Lung microvascular endothelial cell (primary cell): ENCODE measurements at places on chromosomes 6 and 20. TPM values are rescaled to one million over a fixed set of nuclear protein-coding genes. Genes with fewer than 3 reads are reported as not detected.
A peak's percentile ranks its signal among the peaks of the same experiment; 100 is the strongest.

The SYNE1 gene
- total RNA-seq: 39.0 and 44.8 TPM in 2 replicates

- DNase-seq: no peak
Measured at GRCh38 chr6:138026342-138026741, 80.9 kb downstream of the PERP start.

- DNase-seq: no peak
Measured at GRCh38 chr6:111782887-111783466, 90.3 kb downstream of the FYN start.

The NHLRC1 gene
- total RNA-seq: 0.65 and 0.99 TPM in 2 replicates

The HRH3 gene
- not detected in 2 replicates for total RNA-seq

The TIAM2 gene
- 10.2 and 17.9 TPM in 2 replicates for total RNA-seq

GRCh38 chr20:62061851-62062423 is 3.7 kb downstream of the TAF4 start:
- DNase-seq: no peak

DNA sequence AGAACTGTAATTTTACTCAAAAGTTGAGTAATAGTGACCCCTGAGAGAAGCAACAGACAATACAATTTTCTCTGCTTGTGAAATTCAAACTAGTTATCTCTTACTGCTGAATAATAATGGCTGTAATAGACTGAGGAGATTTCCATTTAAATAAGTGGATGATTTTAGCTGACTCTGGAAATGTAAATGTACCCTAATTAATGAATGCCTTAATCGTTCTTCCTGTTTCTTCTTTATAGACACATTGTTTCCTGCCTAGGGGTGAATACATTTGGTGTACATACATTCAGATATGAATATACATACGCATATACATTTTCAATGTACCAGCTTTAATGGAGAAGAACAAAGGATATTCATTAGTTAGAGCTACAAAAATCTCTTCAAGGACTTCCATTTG is 611.9 kb downstream of the TFAP2B start:
- no peak for DNase-seq

- DNase-seq: no peak
Measured at GRCh38 chr6:43734294-43734665, 35.7 kb upstream of the VEGFA start.

GRCh38 chr20:54017846-54018245 is 52.5 kb downstream of the BCAS1 start:
- no peak for DNase-seq

The CST5 gene
- total RNA-seq: not detected in 2 replicates

DNA sequence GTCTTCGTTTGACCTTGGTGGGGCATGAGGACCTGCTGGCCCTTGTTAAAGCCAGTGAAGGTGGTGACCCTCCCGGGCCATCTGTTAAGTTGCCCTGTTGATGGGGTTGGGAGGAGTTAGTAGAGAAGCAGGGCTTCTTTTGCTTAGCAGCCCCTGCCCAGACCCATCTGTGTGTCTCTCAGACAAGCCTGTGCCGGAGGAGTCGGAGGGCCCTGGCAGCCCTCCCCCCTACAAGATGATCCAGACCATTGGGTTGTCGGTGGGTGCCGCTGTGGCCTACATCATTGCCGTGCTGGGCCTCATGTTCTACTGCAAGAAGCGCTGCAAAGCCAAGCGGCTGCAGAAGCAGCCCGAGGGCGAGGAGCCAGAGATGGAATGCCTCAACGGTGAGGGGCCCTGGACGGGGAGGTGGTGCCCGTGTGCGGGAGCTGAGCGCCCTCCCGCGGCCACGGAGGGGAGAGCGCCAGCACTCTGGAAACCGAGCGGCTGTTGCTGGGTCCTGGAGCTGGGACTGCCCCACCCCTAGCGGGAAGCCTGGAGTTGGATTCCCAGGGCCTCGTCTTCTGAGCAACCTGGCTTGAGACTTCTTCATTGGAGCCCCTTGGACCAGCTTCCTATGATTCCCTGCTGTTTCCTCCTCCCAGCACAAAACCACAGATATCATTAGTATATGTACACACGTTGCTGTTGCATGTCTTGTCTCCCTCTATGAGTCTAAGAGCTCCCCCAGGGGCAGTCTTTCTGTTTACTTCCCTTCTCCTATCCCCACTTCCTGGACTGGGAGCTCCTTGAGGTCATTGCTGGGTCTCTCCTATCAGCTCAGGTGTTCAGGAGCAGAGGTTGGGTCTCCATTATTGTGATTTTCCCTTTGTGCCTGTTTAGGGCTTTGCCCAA is 27.6 kb upstream of the SRF start:
- peak; percentile 78 for DNase-seq

The SLC17A3 gene
- not detected in 2 replicates for total RNA-seq

DNA sequence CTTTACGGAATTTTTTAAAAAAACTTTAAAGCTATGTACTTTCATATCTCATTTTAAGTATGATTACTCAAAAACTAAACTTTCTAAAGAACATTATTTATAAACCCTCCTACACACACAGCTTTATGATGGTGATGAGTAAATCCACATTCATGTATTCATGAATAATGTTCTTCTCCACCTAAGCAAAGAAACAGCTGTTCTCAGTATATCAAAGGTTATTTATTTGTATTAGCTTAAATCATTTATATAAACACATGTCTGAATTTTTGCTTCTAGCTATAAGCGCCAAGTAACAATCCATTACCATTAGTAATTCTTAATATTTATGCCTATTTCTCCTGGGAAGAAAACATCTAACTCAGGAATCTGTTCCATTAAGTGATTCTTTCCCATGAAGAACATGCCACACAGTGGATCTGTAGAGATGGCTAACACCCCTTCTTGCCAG is 63.3 kb downstream of the SMLR1 start:
- DNase-seq: no peak

GRCh38 chr6:25576919-25577318 is 75.1 kb upstream of the SCGN start:
- DNase-seq: no peak

- no peak for DNase-seq
Measured at GRCh38 chr6:83476971-83477370, 35.4 kb upstream of the PRSS35 start.
